Activated T-helper 2 cell treated with anti-CD3 and anti-CD28 coated beads, Interferon-gamma antibody, Interleukin-2, Interleukin-4, amounts not matched to agents 10 μg/mL and 5 μg/mL and 100 μg/mL, durations not matched to agents 14 hours and 24 hours and 36 hours (primary cell): ENCODE measurements at places on chromosomes 1 and 21. TPM values are rescaled to one million over a fixed set of nuclear protein-coding genes. Genes with fewer than 3 reads are reported as not detected.

DNA sequence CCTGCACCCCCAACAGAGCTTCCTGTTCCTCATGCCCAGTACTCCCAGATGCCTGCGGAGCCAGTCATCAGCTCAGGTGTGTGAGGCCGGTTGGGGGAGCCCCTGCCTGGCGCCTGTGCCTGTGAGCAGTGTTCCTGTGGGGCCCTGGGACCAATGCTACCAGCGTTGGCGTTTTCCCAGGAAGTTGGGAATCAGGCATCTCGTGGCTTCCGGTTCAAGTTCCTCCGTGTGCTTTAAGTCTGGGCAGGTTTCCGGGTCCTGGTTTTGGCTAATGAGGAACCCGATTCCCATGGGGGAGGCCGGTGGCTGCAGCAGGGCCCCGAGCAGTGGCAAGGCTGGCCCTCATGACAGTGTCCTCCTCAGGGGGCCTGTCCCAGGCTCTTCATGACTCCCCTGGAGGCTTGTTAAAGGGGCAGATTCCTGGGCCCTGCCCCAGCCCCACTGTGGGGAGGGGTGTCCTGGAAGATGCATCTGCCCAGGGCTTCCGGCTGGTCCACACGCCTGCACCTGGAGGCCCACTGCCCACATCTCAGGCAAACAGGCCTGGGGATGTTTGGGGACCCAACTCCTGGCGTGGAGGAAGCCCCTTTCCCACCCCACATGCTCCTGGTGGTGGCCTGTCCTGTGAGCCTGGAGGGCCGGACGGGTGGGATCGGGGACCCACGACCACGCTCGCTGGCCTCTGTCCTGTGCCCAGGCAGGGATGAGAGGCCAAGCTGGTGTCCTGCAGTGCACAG is 26.2 kb downstream of the TP73 start:
- DNase-seq = no peak

GRCh38 chr1:165352442-165353293 is 3.8 kb downstream of the LMX1A start:
- no peak for DNase-seq

GRCh38 chr1:84122780-84123382 is 21.2 kb upstream of the PRKACB start:
- DNase-seq = no peak

- no peak for DNase-seq
These were observed 909 bp upstream of the APP start for GRCh38 chr21:26171258-26172100.

GRCh38 chr1:246309247-246309884 is 197.7 kb downstream of the SMYD3 start:
- no peak for DNase-seq

DNA sequence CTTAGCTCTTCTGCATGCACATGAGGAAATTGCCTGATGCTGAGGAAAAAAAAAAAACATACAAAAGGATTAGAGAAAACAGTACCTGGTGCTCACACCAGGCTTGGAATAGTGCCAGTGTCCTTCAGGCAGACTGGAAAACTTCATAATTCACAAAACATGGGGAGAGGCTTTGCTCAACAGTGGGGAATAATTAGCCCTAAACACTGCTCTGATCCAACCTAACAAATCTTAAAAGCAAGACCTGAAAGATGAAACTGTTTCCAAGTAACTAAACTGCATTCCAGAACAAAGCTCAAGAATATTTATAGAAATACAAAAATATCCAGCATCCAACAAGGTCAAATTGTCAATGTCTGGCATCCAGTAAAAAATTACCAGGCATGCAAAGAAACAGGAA is 124.8 kb downstream of the AK5 start:
- no peak for DNase-seq

Gene C4BPB
- total RNA-seq = 0.23 and 0.41 TPM in 2 replicates

Gene HUNK
- 0.43 and 0.55 TPM in 2 replicates for total RNA-seq

Gene KRTAP20-3
- not detected in 2 replicates for total RNA-seq

Gene CBS
- 45.8 and 49.0 TPM in 2 replicates for total RNA-seq

Gene HSD3B1
- not detected in 2 replicates for total RNA-seq

Gene TEKT2
- 0.18 and 0.21 TPM in 2 replicates for total RNA-seq
